ENCODE measurements at places on chromosomes 4 and X. TPM values are rescaled to one million over a fixed set of nuclear protein-coding genes. Genes with fewer than 3 reads are reported as not detected.

ARSJ gene
- 18.6 TPM for total RNA-seq

NAA11 gene
- not detected for total RNA-seq

DGAT2L6 gene
- not detected for total RNA-seq

SPP1 gene
- 16.2 TPM for total RNA-seq

MAGEB2 gene
- total RNA-seq, result not detected

FRMD7 gene
- total RNA-seq, result 1.5 TPM

GRPR gene
- not detected for total RNA-seq

CDS1 gene
- under 0.01 TPM for total RNA-seq

BCORL1 gene
- total RNA-seq, result 1.4 TPM

PPP4R3C gene
- total RNA-seq, result not detected

NPY2R gene
- total RNA-seq, result 0.36 TPM

CHM gene
- 31.5 TPM for total RNA-seq

NAT8L gene
- under 0.01 TPM for total RNA-seq

TCEAL4 gene
- total RNA-seq, result 45.6 TPM

UGT8 gene
- not detected for total RNA-seq

UGT2B10 gene
- not detected for total RNA-seq
